ENCODE measurements at places on chromosomes 6 and 20.

GRCh38 chr6:132465530-132466485 is 47.1 kb downstream of the STX7 start:
- no peak for DNase-seq

- DNase-seq, result no peak
These were observed 32.5 kb downstream of the ADGRF1 start for GRCh38 chr6:47009583-47009982.

DNA sequence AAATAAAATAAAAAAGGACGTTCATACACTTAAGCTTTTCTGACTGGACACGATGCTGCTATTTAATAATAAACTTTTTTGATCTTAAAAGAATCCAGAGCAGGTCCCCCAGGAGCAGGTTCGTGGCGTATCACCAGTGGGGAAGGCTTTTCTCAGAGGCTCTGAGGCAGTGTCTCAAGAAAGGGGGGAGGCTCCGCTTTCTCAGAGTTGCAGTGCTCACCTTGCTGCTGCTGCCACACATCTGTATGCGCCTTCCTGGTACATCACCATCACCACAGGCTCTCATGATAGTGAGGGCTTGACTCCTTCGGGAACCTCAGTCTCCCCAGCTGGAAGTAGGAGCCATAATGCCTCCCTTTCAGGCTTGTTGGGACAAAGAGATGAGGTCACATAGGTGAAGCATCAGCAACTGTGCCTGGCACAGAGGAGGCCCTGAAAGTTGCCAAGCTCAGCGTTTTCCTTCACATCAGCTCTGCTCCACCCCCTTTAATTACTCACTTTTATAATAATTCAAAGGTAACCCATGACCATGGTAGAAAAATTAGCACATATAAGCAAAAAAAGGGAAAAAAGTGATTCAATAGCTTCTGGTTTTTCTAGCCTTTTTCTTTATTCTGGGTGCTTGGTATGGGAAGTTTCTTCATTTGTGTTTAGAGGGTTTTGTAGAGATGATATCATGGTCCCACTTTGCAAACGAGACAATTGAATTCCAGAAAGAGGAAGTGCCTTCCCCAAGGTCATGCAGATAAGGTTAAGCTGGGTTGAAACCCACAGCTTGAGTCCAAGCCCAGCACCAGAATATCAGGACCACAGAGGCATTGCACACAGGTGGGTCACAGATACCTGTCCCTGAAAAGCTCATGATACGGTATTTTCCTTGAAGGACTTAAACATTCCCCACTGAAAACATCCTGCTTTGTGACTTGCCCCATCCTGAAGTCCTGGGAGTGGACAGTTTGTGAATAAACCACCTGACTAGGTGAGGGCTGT is 24.5 kb downstream of the SRSF3 start:
- no peak for DNase-seq

DNA sequence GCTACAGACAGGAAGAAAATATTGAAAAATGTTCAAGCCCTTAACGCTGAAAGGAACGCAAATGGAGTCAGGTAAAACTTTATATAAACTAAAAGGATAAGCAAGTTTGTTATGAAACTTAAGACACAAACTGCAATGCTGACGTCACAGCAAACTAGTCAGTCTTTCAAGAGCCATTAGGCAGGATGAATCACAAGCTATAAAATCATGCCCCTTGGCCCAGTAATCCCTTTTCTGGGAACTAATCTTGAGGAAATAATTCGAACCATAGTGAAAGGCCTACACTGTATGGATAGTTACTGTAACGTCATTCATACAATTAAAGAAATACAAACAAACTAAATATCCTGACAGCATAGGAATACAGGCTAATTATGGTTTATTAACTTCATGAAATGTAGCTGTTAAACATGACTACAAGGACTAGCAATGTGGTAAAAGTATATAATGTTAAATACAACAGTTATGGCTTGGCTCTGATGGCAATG is 42.7 kb upstream of the HINT3 start:
- no peak for DNase-seq

DNA sequence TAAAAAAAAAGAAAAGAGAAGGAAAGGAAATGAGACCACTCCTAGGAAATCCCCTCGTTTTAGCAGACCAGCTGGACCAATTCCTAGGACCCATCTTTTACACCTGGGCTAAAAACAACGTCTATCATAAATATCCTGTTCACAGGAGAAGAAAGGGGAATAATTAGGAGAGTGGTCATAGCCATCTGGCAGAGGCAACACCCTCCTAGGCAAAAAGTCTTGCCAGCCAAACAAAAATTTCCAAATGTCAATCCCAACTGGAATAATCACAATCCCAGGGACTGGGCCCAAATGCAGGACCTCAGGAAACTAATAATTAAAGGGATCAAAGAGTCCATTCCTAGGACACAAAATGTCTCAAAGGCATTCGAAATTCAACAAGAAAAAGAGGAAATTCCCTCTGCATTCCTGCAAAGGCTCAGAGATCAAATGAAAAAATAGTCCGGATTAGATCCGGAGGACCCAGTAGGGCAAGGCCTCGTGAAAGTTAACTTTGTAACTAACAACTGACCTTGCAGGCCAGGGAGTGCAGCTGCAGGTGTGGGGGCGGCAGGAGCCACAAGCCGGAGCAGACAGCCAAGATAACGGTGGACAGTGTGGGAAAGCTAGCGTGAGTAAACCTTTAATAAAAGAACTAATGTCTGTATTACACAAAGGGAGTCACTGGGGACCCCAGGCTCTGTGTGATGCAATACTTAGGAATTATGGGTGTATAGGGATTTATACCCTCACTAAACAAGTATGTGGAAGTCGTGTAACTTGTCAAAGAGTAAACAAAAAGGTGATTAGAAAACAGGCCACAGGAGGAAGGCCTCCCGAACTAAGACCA is 11.7 kb downstream of the LCA5 start:
- DNase-seq, result peak; percentile 23

DNA sequence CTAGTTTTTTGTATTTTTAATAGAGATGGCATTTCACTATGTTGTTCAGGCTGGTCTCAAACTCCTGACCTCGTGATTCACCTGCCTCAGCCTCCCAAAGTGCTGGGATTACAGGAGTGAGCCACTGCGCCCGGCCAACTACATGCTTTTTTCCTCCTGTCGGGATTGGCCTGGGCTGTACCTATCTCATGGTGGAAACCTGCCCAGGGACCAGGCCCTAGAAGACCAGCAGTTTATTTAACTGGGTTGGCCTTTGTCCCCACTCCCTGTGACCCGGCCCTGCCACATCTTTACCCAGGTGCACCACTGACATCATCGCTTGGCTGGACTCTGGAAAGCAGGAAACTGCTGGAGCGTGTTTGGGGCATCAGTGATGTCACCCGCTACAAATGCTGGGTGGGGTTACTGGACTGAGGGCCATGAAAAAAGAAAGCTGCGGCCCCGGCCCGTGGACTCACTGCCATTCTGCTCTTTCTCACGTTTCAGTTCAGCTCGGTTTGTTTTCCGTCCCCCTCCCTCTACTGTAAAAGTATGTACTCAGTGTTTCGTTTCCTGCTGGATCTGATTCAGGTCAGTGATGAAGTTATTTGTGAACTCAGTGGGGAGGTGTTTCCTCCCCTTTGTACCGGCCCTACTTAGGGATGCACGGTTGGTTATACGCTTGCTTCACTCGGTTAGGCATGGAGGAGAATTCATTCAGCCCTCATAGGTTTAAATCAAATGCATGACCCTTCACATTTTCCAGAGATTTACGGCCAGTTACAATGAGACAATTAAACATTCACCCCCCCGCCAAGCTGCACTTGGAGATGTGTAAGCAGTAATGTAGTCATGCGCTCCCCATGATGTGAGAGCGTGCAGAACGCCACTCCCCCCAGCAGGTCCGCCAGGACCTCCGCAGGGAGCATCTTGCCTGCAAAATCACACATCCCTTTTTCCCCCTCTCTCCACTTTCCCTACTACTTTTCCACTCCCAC is 179.3 kb downstream of the MTHFD1L start:
- DNase-seq, result peak; percentile 85

- DNase-seq, result no peak
These were observed 45.0 kb downstream of the FAM83B start for GRCh38 chr6:54891536-54891935.

- DNase-seq, result no peak
These were observed 1.5 kb downstream of the SLC23A2 start for GRCh38 chr20:4999788-5000187.

GRCh38 chr6:113182370-113183141 is 674.6 kb upstream of the MARCKS start:
- DNase-seq, result no peak

GRCh38 chr20:50129662-50130355 is 16.9 kb upstream of the UBE2V1 start:
- no peak for DNase-seq

DNA sequence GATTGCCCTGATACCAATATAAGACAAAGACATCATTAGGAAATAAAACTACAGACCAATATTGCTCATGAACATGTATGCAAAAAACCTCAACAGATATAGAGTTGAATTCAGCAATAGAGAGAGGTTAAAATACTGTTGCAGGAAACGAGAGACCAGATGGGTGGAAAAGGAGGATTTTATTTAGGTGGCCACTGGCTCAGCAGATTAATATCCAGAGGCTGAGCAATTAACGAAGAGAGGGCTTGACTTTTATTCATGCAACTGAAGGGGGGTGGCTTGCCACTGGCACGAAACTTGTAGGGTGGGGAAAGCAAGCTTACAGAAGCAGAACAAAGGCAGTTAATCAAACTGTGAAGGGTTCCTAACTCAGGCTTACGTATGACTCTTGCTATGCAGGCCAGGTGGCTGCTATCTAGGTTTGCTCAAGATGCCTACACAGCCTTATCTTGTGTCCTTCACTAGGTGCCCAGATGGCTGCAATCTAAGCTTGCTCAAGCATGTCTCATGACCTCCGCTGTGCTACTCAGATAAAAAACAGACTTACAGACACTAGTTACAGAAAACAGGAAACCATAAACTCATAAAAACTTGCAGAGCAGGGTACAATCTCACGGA is 126.4 kb downstream of the MMUT start:
- DNase-seq, result no peak

DNA sequence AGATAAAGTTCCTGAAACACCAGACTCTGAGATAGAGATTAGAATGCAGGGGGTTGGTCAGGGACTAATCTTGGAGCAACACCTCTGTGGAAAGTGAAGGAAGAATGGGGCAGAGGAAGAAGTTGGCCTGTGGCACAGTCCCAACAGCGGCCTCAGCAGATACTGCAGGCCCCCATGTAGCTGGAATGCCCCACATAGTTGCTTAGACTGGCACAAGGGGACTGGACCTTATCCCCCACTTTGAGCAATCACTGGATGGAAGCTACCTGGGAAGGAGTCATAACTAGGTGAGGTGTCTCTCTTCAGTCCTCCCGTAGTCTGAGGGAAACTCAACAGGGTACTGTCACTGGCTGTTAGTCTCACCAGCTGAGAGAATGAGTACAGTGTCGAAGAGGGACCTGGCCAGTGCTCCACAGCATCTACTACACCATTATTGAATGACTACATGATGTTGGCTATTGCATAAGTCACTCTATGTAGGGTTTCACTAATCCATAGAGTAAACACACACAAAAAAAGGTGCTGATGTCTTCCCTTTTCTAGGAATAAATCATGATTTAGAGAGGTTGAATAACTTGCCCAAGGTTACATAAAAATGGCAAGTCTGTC is 47.5 kb downstream of the ADGRG6 start:
- DNase-seq, result no peak

- DNase-seq, result no peak
These were observed 42.8 kb downstream of the MYH7B start for GRCh38 chr20:34998331-34998950.

DNA sequence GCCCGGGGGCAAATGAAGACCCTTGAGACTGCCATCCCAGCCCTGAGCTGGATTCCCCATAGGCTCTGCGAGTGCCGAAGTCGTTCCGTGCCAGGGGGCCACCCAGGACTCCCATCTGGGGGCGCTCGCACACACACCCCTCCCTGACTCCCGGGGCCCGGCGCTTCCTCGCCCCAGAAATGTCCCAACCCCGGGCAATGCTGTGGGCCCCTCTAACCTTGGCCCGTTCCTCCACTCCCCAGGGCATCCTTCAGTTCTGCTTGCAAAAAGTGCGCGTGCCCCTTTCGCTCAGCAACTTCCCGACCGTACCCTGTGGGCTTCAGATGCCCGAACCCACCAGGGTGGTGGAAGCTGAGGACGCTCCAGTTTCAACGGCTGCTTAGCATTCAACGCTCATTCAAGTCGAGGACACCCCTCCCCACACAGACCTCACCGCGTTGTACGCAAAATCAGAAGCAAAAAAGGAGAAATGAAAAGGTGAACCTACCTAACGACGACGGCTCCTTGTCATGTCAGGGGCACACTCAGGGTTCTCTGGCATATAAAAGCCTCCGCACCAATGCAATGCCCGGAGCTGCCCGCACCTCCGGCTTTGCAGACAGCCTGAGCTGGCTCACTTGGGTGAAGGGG is 25.3 kb downstream of the RIPOR2 start:
- peak; percentile 80 for DNase-seq

- no peak for DNase-seq
These were observed 9.6 kb downstream of the CLDN20 start for GRCh38 chr6:155273431-155273830.

- no peak for DNase-seq
These were observed 3.3 kb upstream of the LIME1 start for GRCh38 chr20:63733117-63733516.

DNA sequence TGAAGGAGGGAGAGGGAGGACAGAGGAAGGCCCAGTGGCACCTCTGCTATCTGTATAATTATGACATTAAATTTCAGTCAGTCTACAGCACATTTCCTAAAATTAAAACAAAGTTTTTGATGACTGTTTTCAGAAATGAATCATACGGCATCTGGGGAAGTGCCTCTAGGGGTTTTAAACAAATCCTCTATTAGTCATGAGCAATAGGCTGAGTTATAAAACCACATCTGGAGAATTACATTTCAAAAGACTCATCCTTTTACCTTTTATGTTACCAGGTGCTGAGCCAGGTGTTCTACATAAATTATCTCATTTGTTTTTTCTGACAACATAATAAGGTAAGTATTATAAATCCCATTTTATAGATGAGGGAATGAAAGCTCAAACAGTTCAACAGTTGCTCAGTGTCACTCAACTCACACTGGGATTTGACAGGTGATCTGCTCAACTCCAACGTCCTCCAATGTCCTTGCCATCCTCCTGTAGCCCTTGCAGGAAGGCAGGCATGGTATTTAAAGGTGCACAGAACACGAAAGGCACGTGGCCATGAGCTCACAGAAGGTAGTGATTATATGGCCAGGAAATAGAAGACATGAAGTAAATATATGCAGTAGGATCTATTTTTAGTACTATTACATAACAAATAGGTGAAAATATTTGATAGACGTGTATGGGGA is 184.2 kb upstream of the MAN1A1 start:
- DNase-seq, result no peak
